ENCODE measurements at places on chromosomes 5 and 9. TPM values are rescaled to one million over a fixed set of nuclear protein-coding genes. Genes with fewer than 3 reads are reported as not detected.
A peak's percentile ranks its signal among the peaks of the same experiment; 100 is the strongest.

DNA sequence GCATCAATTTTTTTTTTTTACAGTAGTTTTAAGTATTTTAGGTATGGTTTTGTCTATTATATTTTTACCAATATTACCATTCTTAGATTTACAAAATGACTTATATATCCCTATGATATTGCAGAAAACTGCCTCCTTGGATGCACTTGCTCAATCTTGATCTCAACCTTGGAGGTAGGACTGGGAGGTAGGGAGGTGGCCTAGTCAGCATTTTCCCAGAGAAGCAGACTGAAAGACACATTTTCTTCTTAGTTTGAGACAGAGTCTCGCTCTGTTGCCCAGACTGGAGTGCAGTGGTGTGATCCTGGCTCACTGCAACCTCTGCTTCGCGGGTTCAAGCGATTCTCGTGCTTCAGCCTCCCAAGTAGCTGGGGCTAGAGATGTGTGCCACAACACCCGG, 175.3 kb upstream of the SH3GL2 start:
- DNase-seq, result no peak

GRCh38 chr9:131319486-131319885, 30.0 kb downstream of the PLPP7 start:
- no peak for DNase-seq

DNA sequence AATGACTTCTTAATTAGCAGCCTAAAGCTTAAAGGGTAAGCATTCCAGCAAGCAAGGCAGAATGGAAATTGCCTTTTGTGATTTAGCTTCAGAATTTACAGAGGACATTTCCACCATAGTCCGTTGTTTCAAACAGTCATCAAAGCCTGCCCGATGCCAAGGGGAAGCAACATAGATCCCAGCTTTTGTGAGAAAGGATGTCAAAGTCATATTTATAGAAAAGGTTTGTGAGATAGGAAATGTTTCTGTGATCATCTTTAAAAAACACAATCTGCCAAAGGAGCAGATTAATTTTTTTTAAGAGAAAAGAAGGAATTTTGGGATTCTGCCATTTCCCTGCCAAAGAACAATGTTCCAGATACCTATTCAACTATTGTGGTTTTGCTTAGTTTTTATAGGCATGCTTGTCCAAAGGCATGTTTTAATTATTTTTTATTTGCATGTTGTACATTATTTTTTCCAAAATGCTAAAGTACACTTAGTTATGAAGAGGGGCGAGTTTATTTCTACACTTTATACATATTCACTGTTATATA, 346.9 kb downstream of the ZNF608 start:
- DNase-seq, result no peak

GRCh38 chr5:41796061-41796460, 74.2 kb downstream of the OXCT1 start:
- DNase-seq, result no peak

DNA sequence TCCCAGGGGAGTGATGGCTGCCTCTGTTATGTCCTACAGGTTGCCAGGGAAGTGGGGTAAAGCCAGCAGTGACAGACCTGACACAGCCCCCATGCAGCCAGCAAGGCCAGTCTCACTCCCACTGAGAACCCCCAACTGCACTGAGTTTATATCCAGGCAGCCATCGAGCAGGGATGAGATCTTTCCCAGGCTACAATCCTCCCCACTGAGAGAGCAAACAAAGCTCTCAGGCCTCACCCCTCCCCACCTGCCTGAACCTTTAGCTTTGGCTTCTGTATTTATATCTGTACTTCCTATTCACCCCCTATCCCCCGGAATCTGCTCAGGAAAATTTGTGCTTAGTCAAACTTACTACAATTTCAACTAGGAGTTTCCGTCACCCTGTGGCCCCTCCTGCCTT, 284.1 kb downstream of the FAM170A start:
- no peak for DNase-seq

DNA sequence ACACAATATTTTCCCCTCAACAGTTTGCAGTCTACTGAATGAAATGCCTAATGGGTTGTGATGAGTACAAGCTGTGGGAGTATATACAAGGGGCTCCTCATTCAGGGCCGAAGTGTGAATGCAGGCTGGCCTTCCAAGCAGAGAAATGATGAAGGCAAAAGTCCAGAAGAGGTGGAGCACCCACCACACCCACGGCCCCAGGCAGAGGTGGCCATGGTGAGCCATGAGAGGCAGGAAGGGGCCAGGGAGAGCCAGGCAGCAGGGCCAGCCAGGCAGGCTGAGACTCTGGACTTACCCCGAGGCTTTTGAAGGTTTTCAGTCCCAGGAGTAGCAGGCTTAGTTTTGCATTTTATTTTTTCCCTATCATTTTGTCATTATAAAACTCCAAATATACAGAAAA, 218.1 kb downstream of the AUH start:
- no peak for DNase-seq

DNA sequence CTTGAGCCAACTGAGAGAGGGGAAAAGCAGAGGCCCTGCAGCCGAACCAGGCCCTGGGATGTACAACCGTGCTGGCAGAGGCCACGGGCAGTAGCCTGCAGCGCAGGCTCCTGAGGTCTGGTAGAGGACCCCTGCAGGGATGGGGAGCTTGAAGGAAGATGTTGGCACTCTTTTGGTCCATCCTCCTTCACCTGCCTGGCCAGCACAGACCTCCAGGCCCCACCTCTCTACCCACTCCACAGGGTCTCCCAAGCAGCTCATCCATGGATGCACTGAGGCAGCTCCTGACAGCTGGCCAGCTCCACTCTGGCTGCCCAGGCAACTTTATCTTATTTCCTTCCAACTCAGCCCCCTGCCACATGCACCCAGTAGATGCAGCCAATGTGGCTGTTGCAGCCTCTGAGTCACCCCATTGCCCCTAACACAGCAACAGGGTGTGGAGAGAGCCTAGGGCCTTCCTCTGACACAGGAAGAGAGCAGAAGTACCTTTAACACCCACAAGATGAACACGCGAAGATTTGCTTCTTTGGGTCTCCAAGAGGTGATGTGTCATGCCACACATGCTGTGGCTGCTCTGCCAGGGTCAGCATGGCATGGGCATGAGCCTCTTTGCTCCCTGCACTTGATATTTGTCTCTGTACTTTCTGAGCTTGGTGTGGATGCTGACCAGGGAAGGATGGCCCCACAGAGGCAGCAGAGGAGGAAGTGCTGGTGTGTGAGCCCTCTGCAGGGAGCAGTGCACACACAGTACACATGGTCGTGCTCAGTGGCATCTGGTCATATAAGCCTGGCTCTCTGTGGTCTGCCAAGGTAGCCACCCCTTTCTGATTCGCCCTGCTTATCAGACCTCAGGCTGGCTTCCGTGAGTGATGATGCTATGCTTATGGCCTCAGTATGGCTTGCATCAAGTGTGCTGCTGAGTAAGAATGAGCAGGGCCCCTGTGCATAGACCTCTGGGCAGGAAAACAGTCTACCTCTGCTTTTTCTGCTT, 117.2 kb downstream of the NRG2 start:
- DNase-seq, result no peak

DNA sequence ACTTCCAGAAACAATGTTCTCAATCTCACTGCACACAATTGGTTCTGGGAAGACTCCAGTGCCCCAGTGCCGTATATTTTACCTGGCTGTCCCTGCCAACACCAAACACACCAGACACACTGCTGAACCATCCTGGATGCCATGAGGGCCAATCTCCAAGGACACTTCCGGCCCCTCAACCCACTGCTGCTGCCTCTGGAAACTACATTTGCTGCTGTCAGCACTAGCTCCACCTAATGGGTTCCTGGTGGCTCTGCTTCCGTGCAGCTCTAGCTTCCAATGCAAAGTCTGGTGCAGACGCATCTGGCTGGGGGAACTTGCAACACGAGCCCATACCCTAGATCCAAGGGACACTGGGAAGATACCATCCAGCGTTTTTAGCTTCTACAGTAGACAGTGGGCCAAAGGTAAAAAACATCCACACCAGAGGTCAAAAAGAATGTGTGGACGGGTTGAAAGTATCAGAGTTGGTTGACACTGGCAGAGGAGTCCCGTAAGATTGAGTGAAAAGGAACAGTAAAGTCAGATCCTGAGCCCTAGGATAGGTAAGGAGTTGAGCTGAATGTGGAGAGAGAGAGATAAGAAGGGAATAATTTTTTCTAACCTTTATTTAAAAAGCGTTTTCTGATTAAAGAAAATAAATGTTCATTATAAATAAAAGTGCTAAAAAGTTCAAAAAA, 99.7 kb upstream of the KIF2A start:
- DNase-seq, result no peak

DNA sequence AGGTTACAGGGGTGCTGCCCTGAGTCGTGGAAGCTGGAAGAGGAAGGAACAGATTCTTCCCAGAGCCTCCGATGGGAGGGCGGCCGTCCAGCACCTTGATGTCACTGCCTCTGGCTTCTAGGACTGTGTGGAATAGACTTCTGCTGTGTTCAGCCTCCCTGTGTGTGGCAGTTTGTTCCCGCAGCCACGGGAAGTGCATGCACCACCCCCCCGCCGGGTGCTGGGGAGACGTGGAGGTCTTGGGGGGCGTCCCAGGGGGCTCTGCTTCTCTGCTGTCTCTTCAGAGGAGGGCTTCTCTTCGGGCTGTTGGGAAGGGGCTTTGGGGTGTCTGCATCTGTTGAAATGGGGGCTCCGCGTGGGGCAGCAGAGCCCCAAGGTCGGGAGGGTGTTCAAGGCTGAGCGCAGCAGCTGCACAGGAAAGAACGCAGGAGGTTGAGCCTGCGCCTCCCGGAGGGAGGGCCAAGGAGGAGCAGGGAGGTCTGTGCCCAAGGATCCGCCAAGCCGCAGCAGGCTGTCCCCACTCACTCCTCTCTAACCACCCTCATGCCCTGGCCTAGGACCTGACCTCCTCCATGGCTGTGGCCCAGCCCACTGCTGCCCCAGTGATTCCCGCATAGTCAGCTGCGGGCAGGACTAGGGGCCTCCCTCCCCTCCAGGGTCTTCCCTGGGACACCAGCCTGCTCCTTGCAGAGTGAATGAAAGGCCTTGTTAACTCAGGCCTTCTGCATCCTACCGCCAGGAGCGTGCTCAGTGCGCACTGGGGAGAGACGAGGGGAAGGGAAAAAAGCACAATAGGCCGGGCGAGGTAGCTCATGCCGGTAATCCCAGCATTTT, 45.0 kb downstream of the ROPN1L start:
- no peak for DNase-seq

- no peak for DNase-seq
Measured at GRCh38 chr9:106334081-106334480, 528.9 kb upstream of the ZNF462 start.

DNA sequence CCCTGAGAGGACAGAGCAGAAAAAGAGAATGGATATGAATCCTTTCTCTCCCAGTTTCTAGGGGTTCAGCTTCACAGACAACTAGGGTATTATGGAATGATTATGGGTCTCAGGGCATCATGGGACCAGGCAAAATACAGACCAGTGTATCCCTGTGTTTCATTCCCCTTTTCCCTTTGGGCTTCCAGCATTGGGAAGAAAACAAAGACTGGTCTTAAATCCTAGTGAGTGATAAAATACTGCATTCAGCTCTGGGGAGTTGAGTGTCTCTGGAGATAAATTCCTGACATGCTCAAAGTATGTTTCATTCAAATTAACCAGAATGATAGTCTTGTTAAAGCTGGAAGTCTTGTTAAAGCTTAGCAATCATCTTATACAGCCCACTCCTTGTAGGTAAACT, 2.4 kb upstream of the POU4F3 start:
- DNase-seq, result no peak

GRCh38 chr5:58404734-58405133, 55.2 kb downstream of the PLK2 start:
- DNase-seq, result no peak

DNA sequence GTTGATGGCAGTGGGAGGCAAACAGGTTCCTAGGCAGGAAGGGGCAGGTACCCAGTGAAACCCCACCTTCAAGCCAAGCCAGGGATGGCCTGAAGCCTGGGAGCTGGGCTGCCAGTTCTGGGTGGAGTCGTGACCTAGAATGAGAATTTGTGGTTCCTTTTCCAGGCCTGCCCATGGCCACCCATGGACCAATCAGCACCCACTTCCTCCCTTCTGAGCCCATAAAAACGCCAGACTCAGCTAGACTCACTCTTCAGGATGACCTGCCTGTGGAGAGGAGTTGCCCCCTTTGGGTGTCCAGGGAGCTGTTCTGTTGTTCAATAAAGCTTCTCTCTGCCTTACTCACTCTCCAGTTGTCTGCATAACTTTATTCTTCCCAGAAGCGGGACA, 144.0 kb upstream of the MRPS30 start:
- no peak for DNase-seq

GRCh38 chr5:170254056-170254455, 21.3 kb downstream of the C5orf58 start:
- no peak for DNase-seq

DNA sequence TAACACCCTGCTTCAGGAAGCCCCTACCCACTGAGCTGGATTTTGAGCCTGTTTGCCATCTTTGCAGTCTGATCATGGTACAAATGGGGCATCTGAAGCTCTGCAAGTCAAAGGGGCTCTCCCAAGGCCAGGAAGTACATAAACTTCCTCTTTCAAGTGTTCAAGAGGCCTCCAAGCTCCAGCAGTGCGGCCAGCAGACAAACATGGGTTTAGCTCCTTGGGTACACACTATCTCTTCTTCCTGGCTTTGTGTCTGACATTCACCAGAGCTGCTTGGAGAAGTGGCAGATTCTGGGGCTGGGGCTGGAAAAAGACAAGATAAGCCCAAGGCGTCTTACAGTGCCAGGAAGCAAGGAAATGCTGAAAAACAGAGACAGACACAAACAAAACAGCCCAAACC, 34.1 kb downstream of the LAMC3 start:
- no peak for DNase-seq

DNA sequence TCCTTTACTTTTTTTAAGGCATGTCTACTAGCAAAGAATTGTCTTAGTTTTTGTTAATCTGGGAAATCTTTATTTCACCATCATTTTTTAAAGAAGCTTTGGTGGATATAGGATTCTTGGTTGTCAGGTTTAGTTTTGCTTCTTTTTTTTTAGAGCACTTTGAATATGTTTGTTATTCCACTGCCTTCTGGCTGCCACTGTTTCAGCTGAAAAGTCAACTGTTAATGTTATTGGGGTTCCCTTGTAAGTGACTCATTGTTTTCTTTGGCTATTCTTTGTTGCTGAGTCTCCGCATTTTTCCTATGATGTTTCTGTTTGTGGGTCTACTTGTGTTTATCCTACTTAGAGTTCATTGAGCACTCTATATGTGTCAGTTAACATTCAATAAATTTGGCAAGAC, 44.4 kb downstream of the PHAX start:
- DNase-seq, result no peak

- DNase-seq, result peak; percentile 50
Measured at GRCh38 chr5:145838276-145838675, 3.1 kb upstream of the PRELID2 start.

- DNase-seq, result peak; percentile 76
Measured at GRCh38 chr9:95516734-95517558, at the start of gene PTCH1. TSS of gene PTCH1 (minus strand) at chr9:95516971.

- no peak for DNase-seq
Measured at GRCh38 chr5:132813599-132814502, 749 bp downstream of the SOWAHA start.

The PLAC8L1 gene
- 0.87 TPM for polyA plus RNA-seq

The SPATA6L gene
- 7.4 TPM for polyA plus RNA-seq

The LRRTM2 gene
- polyA plus RNA-seq, result 0.21 TPM

The NEK6 gene
- 12.5 TPM for polyA plus RNA-seq

The IFT74 gene
- 10.7 TPM for polyA plus RNA-seq

The PCDHB10 gene
- 1.4 TPM for polyA plus RNA-seq

The EGR1 gene
- 120 TPM for polyA plus RNA-seq

The ELAVL2 gene
- not detected for polyA plus RNA-seq

The CCDC187 gene
- polyA plus RNA-seq, result 2.0 TPM

The MRPS27 gene
- 9.4 TPM for polyA plus RNA-seq
